Motor neuron (in vitro differentiated cells): ENCODE measurements at places on chromosomes 16 and 17. TPM values are rescaled to one million over a fixed set of nuclear protein-coding genes. Genes with fewer than 3 reads are reported as not detected.

PIPOX gene
- total RNA-seq, result 1.6 and 3.5 TPM in 2 replicates

ADAM11 gene
- total RNA-seq, result 4.1 and 4.9 TPM in 2 replicates

NPB gene
- total RNA-seq, result 0.31 TPM in 1 of 2 replicates, not detected in the other

RAD51D gene
- total RNA-seq, result 6.8 and 10.8 TPM in 2 replicates

RAB26 gene
- total RNA-seq, result 3.3 and 6.6 TPM in 2 replicates
